ENCODE measurements at places on chromosomes 5 and 9.

DNA sequence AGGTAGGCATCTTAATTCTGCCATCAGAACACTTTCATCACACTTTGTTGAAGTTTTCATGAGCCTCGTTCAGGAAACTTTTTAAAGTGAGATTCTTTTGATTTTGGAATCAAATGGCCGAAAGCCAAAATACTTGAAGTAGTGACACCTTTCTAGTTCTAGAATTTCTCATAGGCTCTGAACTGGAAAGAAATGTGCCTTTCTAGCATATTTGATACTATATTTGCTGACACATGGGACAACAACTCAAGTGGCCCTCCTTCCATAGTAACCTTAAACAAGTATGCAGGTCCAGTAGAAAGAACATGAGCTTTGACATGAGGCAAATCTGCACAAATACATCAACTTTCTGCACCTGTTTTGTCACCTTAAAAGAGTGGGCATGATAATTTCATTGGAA, 22.0 kb upstream of the DMRTA1 start:
- DNase-seq, result no peak

DNA sequence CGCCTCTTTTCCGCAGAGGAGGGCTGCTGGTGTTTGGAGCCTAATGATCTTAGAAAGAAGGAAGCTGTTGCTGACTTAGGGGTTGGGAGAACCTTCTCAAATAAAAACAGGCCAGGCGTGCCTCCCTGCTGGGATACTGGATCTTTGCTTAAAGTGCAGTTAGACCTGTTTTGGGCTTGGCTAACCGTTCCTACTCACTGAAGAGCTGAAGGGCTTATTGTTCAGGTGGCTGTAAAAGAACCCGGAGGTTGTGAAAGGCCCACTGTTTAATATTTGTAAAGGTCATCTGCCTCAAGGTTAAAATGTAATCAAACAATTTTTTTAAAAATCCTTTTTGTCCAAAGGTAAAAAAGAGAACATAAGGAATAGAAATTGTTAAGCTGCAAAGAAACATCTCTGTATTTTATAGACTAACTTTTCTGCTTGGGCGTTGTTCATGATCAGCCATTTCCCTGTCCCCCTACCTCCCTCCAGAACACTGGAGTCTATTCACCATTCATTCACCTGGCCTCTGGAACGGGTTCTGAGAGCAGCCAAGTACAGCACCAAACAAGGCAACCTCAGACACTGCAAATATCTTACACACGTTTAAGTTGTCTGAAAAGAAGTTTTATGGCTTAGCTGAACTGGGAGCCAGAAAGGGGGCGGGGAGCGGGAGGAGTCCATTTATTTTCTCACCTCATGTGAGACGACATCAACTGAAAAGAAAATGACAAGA, 18.6 kb upstream of the MTMR12 start:
- no peak for DNase-seq

DNA sequence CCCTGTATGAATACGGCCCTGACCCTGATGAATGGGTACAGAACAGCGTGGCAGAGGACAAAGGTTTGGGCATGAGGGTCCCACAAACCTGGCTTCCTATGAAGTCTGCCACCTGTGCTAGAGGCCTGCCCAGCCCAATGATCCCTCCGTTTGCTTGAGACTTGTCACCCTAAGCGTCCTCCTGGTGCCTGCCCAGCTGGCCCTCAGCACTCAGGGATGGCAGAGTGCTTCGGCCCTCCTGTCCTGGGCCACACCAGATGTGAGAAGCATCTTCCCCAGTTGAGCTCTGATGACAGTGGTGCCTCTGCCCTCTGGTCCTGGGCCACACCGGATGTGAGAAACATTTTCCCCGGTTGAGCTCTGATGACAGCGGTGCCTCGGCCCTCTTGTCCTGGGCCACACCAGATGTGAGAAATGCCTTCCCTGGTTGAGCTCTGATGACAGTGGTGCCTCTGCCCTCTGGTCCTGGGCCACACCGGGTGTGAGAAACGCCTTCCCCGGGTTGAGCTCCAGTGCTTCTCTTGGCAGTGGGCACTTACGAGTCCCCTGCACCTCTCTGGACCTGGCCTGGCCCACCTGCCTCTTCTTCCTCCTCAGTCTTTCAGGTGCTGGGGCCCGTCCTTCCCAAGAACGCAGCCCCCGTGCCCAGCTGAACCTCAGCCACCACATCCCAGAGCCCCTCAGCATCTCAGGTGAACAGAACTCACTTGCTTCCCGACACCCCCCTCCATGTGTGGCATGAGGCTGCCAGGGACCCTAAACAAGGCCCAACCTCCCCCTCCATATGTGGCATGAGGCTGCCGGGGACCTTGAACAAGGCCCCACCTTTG, 253.1 kb upstream of the IRX1 start:
- no peak for DNase-seq

GRCh38 chr9:90961375-90961774, 159.8 kb downstream of the SYK start:
- DNase-seq, result peak; percentile 65

DNA sequence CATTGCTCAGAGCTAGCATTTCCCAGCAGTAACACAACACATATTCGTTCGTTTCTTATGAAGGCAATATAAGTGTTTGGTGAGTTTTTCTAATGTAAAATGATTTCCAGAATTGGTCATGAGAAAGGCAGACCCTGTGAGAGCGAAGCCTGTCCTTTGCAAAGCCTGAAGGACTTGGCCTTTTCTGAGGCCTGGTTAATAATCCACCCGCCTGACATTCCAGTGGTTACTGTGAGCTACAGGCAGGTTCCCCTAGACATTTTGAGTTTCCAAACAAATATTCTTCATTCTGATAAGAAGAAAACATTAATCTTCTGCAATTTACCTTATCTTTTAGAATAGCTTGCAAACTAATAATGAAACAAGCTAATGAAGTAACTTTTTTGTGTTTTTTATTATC, 38.0 kb downstream of the ADAMTS16 start:
- no peak for DNase-seq

- no peak for DNase-seq
These were observed 82.7 kb upstream of the CTSL start for GRCh38 chr9:87643107-87643650.

Data from RPMI7951 (cell line).